ENCODE measurements at places on chromosomes 5 and 9.

DNA sequence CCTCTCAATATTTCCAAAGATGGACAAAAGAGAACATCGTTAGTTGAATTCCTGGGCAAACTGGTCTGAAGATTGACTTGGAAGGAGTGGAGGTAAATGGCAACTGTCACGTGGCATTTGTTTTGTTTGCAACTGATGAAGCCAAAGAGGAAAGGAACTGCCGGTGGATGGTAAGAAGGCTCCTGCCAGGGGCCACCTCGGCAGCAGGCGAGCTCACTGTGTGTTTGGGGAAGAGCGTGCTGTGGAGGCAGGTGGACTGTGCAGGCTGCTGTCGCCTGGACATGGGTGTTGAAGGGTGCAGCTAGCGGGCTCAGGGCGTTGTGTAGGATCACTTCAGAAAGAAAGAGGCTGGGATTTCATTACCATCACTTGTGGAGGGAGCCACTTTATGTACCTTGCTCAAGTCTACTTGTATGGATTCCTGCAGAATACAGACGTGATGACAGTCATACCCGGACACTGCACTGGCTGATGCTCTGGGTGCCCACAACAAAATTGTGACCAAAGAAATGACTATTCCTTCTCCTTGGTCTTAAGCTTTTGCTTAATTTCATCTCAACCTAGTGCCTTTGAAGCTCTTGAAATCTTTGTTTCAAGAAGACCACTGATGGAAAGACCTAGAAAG, 72.7 kb downstream of the MAP1B start:
- no peak for DNase-seq

- DNase-seq = no peak
These were observed 286.4 kb upstream of the DMAC1 start for GRCh38 chr9:8085986-8086385.

GRCh38 chr5:97164846-97165245, 18.2 kb downstream of the RIOK2 start:
- no peak for DNase-seq

DNA sequence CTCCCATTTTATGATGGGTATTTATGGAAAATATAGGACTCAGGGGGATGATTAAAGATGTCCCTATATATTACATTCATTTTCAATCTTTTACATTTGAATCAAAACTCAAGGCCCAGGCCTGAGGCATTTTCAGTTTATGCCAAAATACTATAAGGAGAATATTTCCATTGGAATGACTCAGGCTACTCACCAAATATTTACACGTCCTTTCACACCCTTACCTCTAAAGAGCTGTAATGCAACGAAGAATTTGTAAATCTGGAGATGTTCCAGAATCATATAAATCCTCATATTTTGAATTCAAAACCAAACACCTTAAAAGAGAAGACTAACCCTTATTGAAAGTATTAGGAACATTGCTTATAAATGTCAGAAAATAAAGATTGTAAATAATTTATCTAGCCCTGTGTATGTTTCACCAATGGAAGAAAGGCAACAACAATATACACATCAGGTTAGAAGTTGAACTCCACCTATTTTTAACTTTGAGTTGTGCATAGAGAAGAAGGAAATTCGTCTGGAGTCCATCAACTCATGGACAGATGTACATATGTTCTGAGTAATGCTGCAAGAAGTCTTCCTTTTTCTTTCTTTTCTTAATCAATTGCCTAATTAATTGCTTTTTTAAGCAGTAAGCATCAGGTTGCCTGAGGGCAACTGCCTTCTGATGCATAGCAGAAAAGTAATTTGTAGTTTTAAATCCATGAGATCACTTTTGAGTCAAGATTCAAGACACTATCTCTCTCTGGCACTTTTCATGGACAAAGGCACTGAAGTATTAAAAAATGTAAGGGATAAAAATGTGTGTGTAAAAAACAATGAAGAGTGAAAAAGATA, 579.3 kb upstream of the RGMB start:
- DNase-seq = no peak

DNA sequence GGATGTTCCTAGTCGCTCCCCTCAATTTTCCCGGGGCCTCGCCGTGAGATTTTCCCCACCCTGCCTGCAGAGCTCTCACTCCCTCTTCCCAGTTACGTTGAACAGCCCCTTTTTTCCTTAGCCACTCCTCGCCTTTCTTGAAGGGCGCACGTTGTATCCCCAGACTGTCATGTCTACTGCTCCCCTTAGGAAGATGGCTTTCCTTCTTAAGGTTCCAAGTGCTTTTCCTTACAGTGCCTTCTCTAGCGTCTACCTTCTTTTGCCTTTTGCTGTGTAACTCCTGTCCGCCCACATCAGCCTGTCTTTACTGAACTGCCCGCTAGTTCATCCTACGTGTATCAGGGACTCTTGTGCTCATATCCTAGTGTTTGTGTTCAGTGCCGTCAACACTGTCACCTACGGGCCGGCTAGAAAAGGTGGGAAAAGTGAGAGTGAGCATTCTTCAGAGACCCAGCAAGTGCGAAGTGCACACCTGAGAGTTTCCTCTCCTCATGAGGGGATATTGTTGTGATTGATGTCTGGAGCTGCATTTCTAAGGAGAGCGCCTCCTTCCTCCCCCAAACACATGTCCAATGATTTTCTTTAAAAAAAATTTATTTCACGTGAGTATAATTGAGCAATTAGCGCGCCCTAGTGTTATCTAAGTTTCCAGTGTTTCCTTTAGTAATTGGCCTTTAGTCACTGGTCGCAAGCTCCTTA, 764 bp downstream of the CAMLG start:
- no peak for DNase-seq

DNA sequence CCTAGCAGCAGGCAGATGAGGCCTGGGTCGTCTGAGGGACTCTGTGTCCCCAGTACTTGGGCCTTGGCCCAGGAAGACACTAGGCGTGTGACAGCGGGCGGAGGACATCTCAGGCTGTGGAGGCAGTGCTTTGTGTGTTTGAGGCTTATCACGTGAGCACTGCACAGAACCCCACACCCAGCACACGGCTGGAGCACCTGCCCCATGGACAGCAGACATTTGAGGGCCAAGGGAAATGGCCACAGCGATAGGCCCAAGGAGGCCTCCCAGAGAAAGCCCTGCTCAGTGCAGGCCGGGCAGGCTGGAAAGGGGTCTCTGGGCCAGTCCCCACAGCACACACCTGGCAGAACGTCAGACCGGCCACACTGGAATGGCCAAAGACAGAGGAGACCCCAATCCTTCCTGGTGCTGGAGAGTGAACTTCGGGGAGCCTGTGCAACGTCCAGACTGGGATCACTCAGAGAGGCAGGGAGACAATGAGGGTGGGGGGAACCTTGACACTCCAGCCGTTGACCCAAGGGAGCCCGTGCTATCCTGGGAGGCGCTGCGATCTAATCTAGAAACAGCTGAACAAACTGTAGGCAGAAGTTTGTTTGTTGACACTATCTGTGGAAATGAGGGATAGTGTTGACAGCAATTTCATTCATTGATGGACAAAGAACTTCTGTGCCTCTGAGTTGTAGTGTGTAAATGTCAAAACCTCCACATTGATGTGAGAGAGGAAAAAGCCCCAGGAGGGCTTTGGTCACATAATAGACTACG, 19.6 kb upstream of the FLT4 start:
- no peak for DNase-seq

GRCh38 chr5:125719681-125720347, 703.4 kb upstream of the GRAMD2B start:
- no peak for DNase-seq

GRCh38 chr5:133474851-133475590, 137.3 kb downstream of the FSTL4 start:
- DNase-seq = no peak

- no peak for DNase-seq
These were observed 269.6 kb downstream of the ARL15 start for GRCh38 chr5:54040804-54041203.

Data from CMK (cell line).